ENCODE measurements at places on chromosomes 13 and 19. TPM values are rescaled to one million over a fixed set of nuclear protein-coding genes. Genes with fewer than 3 reads are reported as not detected.

Gene FUT3
- total RNA-seq: not detected

Gene CERS4
- total RNA-seq: 20.2 TPM

Gene LENG9
- 10.1 TPM for total RNA-seq

Gene KRTDAP
- not detected for total RNA-seq

Gene CGB1
- total RNA-seq: not detected

Gene LAIR2
- not detected for total RNA-seq

Gene PCDH20
- 3.3 TPM for total RNA-seq

Gene VAV1
- 4.4 TPM for total RNA-seq

DNA sequence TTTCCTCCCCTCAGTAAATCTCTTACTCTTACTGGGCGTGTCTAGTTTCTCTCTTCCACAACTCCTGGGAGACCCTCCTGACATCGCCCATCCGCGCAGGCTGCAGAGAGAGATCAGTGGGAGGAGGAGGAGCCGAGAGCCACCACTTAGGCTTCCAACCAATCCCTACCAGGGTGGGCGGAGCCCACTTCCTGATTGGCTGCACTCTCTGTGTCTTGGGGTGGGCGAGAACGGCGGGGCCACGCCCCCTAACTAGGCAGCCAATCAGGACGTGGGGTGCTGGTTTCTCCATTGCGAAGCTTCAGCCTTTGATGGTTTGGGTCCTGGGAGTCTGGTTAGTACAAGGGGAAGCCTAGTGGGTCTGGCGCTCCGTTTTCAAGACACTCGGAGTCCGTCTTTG, at the start of gene PMIS2:
TSS of gene PMIS2 (plus strand) at position 326 of the 400 bp plus-strand sequence. CDS start 87 bp downstream, outside the sequence.
- no peak within 1 kb of the TSS for H3K4me3 ChIP-seq
- H3K27ac ChIP-seq: no peak within 1 kb of the TSS
- no peaks in the 10 kb centered on the region for H3K36me3 ChIP-seq
- no peaks in the 10 kb centered on the region for H3K4me1 ChIP-seq

DNA sequence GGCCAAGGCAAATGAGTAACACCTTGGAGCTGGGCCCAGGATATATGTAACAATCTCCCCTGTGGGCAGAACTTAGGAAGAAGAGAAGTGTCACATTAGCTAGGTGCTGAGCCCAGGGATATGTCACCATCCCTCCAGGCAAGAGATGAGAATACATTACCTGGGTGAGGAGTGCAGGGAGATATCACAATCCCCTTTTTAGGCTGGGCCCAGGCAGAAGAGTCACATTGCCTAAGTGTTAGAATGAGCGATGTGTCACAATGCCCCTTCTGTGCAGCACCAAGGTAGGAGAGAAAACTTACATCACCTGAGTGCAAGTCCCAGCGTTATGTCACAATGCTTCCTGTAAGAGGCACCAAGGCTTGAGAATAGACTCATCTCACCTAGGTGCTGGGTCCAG, 60.3 kb downstream of the ZNF726 start:
- H3K4me3 ChIP-seq: no peak overlapping the region
- H3K27me3 ChIP-seq: no peaks in the 10 kb centered on the region
- H3K4me1 ChIP-seq: no peaks in the 10 kb centered on the region

- no peaks in the 10 kb centered on the region for H3K36me3 ChIP-seq
- no peaks in the 10 kb centered on the region for H3K4me1 ChIP-seq
- H3K27ac ChIP-seq: no peak overlapping the region
Measured at GRCh38 chr13:112959701-112960542, 9.1 kb upstream of the MCF2L start.

- H3K36me3 ChIP-seq: no peaks in the 10 kb centered on the region
- no peak for DNase-seq
- no peaks in the 10 kb centered on the region for H3K27me3 ChIP-seq
Measured at GRCh38 chr13:106274551-106275203, 260.8 kb downstream of the EFNB2 start.

GRCh38 chr13:55560331-55560730, 1580.4 kb upstream of the PRR20A start:
- H3K4me3 ChIP-seq: no peak overlapping the region
- H3K27ac ChIP-seq: no peak overlapping the region
- DNase-seq: no peak
- H3K27me3 ChIP-seq: no peaks in the 10 kb centered on the region

DNA sequence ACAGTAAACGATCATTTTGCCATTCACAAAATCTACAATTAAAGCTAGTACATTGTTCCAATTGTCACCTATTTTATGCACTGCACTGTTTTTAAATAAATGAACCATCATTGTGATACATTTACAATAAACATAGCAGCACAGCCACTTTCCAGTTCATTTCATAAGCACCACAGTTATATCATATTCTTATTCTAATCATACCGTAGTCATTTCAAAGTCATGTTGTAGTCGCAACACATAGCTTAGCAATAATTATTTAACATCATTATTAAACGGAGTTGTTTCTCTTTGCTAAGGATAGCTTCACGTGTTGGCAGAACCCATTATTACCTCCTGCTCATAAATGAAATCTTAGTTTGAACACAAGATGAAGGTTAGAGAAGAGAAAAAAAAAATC, 2.2 kb upstream of the PCDH9 start:
- no peaks in the 10 kb centered on the region for H3K27me3 ChIP-seq
- no peak overlapping the region for H3K4me3 ChIP-seq
- peak overlapping the region; percentile 90 for H3K27ac ChIP-seq
- peaks cover 5% of the 10 kb centered on the region for H3K4me1 ChIP-seq

- DNase-seq: no peak
- no peaks in the 10 kb centered on the region for H3K27me3 ChIP-seq
- no peak overlapping the region for H3K4me3 ChIP-seq
- H3K36me3 ChIP-seq: no peaks in the 10 kb centered on the region
- H3K27ac ChIP-seq: no peak overlapping the region
Measured at GRCh38 chr19:49393881-49394280, 5.8 kb downstream of the KASH5 start.

- no peak for DNase-seq
- H3K27me3 ChIP-seq: no peaks in the 10 kb centered on the region
- no peak overlapping the region for H3K27ac ChIP-seq
- no peaks in the 10 kb centered on the region for H3K36me3 ChIP-seq
- H3K4me1 ChIP-seq: peaks cover 5% of the 10 kb centered on the region
- no peak overlapping the region for H3K4me3 ChIP-seq
Measured at GRCh38 chr13:59534806-59535205, 628.9 kb downstream of the DIAPH3 start.

GRCh38 chr13:105778196-105778595, 757.3 kb downstream of the EFNB2 start:
- DNase-seq: no peak
- H3K4me3 ChIP-seq: no peak overlapping the region
- H3K4me1 ChIP-seq: no peaks in the 10 kb centered on the region
- H3K27ac ChIP-seq: no peak overlapping the region
- no peaks in the 10 kb centered on the region for H3K27me3 ChIP-seq
- no peaks in the 10 kb centered on the region for H3K36me3 ChIP-seq

- H3K27ac ChIP-seq: no peak overlapping the region
- DNase-seq: no peak
- no peaks in the 10 kb centered on the region for H3K36me3 ChIP-seq
- no peaks in the 10 kb centered on the region for H3K27me3 ChIP-seq
- H3K4me3 ChIP-seq: no peak overlapping the region
- no peaks in the 10 kb centered on the region for H3K4me1 ChIP-seq
Measured at GRCh38 chr13:79869326-79869725, 388.4 kb downstream of the NDFIP2 start.

DNA sequence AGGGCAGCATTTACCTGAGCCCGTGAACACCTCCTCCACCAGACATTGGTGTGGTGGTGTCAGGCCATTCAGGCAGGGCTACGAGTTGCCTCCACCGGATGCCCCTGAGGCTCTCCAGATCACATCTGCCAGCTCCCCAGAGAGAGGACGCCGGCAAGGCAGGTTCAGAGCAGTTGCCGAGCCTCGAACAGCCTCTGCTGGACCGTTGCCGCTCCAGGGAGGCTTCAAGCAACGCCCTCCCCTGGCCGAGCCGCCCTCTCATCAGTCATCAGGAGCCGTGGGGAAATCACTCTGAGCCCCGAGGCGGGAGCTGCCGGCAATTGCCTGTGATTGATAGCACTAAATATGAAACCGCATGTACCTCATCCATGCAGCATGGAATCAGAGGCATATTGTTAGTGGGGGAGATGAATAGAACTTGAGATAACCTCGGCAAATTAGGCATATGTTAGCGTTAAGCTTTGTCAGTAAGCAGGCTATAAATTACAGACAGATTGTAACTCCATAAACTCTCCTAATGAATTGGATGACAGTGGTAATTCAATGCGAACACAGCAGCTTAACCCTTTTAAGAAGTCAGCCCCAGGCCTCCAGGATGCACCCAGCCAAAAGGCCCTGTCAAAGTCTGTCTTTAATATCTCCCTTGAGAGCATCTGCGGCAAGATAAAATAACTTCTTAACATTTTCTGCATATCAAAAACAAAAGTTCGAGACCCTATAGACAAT, 29.8 kb upstream of the SPACA7 start:
- H3K27me3 ChIP-seq: no peaks in the 10 kb centered on the region
- H3K27ac ChIP-seq: no peak overlapping the region
- no peak overlapping the region for H3K4me3 ChIP-seq
- no peak for DNase-seq
- H3K4me1 ChIP-seq: no peaks in the 10 kb centered on the region
- H3K36me3 ChIP-seq: no peaks in the 10 kb centered on the region

DNA sequence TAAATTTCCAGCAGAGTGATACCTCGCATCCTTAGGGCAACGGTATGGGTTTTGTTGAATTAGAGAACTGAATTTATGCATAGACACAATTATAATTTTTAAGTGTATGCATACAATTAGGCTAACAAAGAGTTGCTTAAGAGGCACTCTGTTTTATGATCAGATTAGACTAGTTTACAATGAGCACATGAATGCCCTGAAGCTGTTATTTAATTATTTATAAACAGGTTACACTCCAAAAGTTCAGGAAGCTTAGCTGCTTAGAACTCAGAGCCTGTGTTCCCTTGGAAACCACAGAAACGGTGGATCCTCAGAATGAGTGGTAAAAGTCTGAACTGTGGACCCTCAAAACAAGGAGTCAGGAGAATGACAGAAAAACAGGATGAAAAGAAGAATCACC, 72.5 kb upstream of the FBXL3 start:
- no peaks in the 10 kb centered on the region for H3K4me1 ChIP-seq
- H3K4me3 ChIP-seq: no peak overlapping the region
- no peak overlapping the region for H3K27ac ChIP-seq
- no peaks in the 10 kb centered on the region for H3K27me3 ChIP-seq
- DNase-seq: no peak

GRCh38 chr13:24249624-24250023, 59.8 kb upstream of the C1QTNF9 start:
- no peak overlapping the region for H3K4me3 ChIP-seq
- H3K27ac ChIP-seq: no peak overlapping the region
- no peaks in the 10 kb centered on the region for H3K4me1 ChIP-seq
- DNase-seq: no peak

GRCh38 chr19:53002479-53002878, 11.2 kb upstream of the ERVV-1 start:
- H3K4me1 ChIP-seq: no peaks in the 10 kb centered on the region
- no peak for DNase-seq
- no peaks in the 10 kb centered on the region for H3K36me3 ChIP-seq
- no peaks in the 10 kb centered on the region for H3K27me3 ChIP-seq

DNA sequence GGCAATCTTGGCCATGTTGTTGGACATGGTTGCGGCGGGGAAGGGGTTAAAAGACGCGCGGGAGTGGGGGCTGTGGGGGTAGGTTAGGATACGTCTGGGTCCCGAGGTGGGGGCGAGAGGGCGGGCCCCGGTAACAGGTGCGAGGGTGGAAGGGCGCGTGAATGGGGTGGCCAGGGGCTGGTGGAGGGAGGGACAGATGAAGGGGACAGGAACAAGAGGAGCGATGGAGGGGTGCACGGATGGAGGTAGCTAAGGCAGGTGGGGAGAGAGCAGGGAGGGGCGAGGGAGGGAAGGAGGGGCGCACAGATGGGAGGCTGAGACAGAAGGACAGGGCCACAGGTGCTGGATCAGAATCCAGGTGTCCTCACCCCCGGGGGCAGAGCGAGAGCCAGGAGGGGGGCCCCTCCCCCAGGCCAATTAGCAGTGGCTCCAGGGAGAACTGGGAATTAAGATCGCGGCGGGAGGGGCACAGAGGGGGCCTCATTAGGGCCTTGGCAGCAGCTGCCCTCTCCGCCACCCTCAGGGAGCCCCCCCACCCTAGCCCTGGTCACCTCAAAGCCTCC, 1.3 kb downstream of the GNG8 start:
- peaks cover 21% of the 10 kb centered on the region for H3K4me1 ChIP-seq
- no peaks in the 10 kb centered on the region for H3K36me3 ChIP-seq
- no peak for DNase-seq

DNA sequence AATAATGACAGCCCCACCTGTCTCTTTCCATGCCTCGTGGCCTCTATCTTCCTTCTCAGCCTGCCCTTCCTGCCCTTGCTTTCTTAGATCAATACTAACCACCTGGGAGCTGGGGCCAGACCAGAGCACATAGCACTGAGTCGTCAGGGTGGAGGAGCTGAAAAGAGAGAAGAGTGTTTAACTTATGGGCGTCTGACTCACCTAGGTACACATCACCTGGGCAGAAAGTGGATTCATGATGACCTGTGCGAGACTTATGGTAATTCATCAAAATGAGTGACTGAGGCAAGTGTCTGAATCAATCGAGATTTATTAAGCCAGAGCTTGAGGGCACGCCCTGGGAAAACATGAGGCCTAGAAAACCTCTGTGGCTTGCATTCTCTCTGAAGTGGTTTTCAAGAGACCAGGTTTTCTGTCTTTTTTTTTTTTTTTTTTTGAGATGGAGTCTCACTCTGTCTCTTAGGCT, 19.2 kb downstream of the CEACAM6 start:
- H3K27me3 ChIP-seq: no peaks in the 10 kb centered on the region
- DNase-seq: no peak
- H3K27ac ChIP-seq: no peak overlapping the region
- H3K4me3 ChIP-seq: no peak overlapping the region
